ENCODE measurements at places on chromosomes 5 and 9.

DNA sequence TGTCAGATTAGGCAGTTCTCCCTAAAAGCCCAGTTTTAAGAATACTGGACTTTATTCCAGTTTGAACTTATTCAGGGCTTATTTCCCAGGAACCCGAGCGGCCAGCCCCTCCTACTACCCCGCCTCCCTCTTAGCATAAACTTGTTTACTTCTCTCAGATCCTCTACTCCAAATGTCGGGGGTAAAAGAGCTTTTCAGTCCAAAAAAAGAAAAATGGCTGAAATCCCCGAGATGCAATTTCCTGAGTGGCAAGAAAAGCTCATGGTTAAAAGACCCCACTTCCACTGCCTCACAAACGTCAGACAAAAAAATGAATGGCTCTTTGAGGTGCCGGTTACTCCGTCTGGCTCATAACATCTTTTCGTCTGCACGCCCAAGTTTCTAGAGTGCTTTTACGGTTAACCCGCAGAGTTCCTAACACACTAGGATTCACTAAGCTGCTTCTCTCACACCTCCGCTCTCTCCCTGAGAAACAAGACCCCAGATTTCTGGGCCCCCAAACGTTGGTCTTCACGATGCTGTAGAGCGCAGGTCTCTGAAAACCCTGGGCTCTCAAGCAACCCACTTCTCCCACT lies 402 bp downstream of the BRD8 start:
- DNase-seq, result peak; percentile 15

GRCh38 chr5:166340039-166340438 lies 1951.4 kb upstream of the WWC1 start:
- no peak for DNase-seq

GRCh38 chr5:87313216-87313615 lies 45.5 kb downstream of the RASA1 start:
- DNase-seq, result no peak

- no peak for DNase-seq
Observed at GRCh38 chr5:149754172-149754880, 24.2 kb downstream of the PPARGC1B start.

- no peak for DNase-seq
Observed at GRCh38 chr5:71011194-71011792, 13.8 kb downstream of the NAIP start.

DNA sequence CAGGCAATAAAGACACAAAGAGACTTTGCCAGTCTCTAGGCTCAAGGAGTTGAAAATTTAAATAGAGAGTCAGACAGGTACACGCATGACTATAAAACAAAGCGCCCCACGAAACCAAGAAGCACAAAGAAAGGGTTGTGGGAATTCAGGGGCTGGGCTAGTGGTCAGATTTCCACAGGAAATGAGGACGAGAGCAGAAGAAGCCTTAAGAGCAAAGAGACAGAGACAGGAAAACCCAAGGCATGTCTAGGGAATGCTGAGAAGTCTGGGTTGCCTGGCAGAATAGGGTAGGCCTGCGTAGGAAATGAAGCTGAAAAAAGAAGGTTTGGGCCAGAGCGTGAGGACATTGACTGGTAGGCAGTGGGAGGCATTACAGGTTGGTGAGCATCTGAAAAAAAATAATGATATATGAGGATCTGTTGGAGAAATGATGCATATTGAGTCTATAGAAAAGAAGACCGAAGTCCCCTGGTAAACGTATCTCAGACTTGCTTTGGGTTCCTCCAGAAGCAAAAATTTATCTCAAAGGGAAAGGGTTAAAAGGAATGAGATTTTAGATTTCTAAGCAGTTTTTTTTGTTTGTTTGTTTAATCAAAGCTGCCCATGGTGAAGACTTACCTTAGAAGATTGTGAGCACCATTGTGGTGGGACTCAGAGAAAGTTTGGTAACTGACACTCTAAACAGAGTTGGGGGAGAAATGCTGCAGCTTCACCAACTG lies 51.8 kb downstream of the SLC1A3 start:
- DNase-seq, result no peak

- no peak for DNase-seq
Observed at GRCh38 chr5:39495227-39495626, 70.4 kb upstream of the DAB2 start.
